ENCODE measurements at places on chromosomes 16 and 17.
A peak's percentile ranks its signal among the peaks of the same experiment; 100 is the strongest.

- DNase-seq: no peak
Observed at GRCh38 chr17:33689725-33690124, 396.6 kb upstream of the ASIC2 start.

DNA sequence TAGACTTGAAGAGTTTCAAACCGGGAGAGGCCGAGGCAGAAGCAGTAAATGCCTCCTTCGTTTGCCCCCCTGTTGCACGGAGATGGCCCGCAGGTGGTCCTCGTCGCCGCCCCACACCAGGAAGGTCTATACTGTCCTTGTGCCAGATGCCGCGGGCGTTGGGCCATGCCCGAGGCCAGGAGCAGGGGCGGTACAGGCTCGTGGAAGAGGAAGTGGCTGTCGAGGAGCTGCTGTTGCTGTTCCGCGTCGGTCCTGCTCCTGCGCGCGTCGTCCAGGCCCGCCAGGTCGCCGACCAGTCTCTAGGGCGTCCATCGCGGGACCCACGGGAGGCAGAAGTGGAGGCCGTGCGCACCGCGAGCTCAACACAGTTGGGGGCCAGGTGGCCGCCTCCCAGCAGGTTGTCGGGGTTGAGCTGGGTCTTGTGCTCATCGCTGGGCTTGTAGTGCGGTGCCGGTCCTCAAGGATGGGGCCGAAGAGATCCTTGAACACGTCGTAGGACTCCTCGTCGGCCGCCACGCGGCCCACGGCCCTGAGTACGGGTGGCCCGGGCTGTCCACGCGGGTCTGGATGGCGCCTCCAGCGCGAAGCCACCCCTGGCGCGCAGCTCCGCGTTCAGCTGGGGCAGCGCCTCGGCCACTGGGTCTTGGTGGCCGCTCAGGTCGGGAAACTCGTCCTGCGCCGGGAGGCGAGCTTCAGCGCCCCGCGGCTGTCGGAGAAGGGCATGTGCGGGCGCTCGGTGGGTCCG, 13.1 kb upstream of the C16orf87 start:
- no peak for DNase-seq

GRCh38 chr17:58583486-58583885, 69.0 kb upstream of the MTMR4 start:
- no peak for DNase-seq

DNA sequence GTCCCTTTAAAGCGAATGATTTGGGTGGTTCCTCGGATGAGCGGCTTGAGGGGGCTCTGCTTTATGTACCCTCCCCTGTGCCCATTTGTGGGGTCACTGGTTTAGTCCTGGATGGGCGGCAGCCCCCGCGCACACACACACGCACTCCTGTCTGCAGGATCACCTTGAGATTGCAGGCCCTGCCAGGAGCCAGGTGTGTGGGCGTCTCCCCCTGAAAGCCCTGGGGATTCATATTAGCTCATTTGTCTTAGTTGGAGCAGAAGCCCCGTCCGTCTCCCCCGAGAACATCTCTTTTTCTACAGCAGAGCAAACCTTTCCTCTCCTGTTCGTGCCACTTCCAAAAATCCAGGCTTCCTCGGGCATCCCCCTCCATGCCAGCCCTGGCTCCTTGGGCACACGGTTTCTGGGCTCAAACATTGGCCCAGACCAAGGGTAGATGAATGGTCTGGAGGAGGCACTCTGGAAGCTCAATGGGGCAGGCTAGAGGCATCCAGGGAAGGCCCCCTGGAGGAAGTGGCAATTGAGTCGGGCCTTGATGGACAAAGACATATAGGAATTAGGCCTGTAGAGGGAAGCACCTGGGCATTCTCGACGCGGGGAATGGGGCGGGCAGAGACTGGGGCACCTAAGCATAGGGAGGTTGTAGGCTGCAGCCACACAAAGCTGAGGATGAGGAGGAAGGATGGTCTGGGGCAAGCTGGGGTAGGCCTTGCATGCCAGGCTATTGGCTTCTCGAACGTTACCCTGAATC, 218.5 kb upstream of the GSE1 start:
- DNase-seq: peak; percentile 46

GRCh38 chr17:51434434-51435170, 174.3 kb downstream of the UTP18 start:
- no peak for DNase-seq

DNA sequence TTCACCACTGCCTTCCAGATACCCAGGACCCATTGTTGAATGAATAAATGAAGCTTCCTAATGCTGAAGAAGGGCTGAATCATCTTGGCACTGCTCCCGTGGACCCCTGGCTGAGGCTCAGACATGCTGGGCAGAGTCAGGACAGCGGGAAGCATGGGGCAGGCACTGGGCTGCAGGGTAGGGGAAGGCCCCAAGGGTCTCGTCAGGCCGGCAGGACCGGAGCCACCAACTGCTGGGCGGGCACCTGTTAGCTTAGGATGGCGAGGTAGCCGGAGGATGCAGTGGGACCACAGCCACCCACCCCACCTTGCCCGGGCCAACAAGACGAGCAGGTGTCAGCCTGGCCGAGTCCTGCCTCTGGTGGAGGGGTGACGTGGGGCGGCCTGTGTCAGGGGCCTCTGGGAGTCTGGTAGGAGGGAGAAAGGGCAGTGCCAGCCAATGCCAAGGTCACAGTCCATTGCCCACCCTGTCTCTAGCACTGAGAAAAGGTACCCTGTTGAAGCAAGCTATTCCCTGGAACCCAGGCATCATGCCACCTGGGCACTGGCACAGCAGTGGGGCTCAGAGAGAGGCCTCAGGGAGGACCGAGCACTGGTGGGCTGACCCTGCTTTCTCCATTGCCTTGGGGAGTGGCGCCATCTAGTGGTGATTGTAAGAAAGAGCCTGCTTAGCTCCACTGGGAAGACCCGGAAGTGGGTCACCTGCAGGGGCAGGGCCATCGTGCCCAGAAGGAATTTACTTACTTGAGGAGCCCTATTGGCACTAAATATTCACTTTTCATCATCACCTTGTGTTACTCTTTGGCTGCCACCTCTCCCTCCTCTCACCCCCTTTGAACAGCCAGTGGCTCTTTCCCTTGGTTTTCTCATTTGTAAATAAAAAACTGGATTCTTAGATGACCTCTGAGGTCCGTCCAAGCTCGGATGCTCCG, 3.0 kb upstream of the DLX3 start:
- DNase-seq: peak; percentile 65

- no peak for DNase-seq
Observed at GRCh38 chr16:88461331-88462269, 8.5 kb downstream of the ZFPM1 start.

DNA sequence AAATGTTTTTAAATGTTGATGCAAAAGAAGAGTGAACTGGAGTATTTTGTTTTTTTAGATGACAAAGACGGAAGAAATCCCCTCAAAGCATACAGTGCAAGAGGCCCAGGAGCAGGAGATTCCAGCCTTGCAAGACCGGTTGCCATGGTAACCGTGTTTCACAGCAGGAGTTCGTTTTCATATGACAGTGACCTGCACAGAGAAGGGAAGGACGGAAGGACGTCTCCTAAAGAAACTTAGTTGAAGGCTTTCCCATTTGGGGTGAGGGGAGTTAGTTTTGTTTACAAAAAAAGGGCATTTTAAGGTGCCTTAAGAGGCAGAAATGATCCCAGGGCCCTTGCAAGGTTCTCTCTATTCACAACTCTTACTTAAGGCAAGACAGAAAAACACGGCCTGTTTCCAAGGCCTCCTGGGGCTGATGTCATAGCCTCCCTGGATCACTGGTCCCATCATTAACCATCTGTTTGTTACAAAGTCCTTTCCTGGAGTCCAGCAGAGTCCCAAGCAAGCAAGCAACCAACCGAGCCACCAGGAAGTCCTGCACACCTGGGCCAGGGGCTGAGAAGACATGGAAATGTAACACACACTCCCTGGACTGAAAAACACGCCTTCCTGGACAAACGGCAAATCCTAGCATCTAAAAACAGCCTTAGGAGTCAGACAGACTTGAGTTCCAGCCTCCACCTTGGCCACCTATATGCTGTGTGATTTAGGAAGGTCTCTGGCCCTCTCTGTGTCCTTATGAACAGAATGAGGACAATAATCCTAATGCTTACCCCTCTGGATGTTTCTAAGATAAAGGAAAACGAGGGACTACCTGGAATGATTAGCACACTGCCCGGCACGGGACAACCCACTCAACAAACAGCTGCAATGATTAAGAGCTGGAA, 30.3 kb upstream of the RPH3AL start:
- DNase-seq: no peak

DNA sequence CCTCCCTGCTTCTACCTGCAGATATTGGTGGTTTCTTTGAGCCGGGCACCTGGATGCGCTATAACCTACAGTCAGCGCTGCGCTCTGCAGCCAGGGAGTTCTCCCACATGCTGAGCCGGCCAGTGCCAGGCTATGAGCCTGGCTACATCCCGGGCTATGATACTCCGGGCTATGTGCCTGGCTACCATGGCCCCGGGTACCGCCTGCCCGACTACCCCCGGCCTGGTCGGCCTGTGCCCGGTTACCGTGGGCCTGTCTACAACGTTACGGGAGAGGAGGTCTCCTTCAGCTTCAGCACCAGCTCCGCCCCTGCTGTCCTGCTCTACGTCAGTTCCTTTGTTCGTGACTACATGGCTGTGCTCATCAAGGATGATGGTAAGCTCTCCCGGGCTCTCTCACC, 13.2 kb downstream of the CNTNAP1 start:
- no peak for DNase-seq

DNA sequence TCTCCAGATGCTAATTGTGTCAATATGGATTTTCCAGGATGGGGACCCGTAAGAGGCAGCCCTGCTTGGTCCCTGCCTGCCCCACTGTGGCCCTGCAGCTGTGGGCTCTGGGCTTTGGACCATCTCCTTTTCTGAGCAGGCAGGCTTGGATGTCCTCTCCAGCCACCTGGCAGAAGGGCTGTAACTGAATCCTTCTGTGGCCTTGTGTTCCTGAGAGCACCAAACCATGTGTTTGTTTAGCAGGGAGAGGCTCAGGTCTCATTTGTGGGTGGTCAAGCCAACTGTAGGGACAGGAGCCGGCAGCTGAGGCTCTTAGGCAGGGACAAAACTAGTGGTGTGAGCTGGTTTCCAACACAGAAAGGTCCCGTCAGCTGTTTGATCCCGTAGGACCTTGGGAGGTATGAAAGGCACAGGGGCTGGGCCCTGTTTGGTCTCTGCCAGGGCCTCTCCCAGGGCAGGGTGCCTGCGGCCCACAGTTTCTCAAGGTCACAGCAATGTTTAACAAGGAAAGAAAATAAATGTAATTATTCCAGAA, 18.5 kb downstream of the SEC14L5 start:
- no peak for DNase-seq

- no peak for DNase-seq
Observed at GRCh38 chr16:11361701-11362451, 16.6 kb downstream of the RMI2 start.

DNA sequence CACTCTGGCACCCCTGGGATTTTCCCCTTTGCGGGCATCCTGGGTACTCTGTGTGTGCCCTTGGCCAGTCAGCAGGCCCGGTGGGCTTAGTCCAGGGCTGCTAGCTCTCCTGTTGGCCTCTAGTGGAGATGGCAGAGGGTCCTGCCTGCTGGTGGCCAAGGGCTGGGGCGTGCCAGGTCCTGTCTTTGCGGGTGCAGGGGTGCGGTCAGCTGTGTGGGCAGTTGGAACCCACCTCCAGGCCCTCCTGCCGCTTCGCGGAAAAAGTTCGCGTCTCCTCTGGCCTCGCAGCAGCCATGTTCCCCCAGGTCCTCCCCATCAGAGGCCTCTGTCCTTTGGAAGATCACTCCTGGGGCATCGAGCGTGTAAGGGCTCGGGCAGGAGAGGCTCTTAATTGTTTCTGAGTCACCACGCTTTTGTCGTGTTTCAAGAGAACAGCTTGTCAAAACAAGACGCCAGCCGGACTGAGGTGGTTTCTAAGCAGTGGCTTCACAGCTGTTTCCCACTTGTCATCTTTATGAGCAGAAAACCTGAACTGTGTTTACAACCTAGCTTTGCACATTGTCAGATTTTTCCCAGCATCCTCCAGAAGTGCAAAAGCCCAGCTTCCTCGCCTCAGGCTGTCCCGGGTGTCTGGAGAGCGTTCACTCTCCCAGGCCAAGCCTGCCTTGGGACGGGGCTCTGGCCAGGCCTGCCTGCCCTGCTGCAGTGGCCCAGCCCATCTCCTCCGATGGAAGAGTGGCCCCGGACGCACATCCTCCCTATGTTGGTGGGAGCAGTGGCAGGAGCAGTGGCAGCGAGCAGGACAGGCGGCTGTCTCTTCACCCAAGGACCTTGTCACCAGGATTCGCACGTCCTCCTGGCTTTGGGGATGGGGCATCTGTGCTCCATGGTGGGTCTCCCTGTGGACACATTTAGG, 5.0 kb upstream of the DNASE1L2 start:
- DNase-seq: no peak

DNA sequence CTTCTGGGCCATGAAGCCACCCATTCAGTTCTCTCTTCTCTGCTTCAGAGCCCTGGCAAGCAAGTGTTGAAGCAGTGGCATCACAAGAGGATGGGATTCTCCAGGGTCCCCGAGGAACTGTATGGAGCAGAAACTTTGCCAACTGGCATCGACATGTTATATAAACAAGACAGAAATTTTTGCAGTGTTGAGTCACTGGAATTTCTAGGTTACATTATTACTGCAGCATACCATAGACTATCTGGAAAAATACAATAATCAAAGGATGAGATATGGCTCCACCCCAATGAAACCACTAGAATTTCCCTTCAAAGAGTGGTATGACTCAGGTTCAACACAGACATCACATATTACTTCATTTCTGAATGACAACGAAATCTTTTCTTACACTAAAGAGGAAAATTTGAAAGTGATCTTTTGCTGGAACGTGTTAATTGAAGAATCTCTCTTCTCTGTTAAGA, 343.0 kb upstream of the DYNLRB2 start:
- DNase-seq: no peak

DNA sequence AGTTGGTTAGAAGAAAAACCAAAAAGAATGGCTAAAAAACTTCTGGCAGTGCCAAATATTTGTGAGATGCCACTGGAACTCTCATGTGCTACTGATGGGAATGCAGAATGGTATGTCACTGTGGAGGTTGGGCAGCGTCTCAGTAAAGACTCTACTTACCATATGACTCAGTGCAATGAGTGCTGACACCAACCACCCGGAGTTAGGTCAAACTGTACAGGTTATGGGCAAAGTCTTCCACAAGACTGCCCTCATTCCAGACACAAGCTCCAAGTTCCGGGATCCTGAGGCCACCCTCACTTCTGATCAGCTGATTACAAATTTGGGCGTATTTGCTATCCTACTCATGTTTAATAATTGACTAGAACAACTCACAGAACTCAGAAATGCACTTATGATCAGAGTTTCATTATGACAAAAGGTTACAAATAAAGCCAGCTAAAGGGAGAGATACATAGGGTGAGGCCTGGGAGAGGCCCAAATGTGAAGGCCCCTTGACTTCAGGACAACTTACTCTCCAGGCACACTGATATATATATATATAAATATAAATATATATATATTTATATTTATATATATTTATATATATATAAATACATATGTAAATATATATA, 114.9 kb downstream of the TRIM37 start:
- no peak for DNase-seq

- no peak for DNase-seq
Observed at GRCh38 chr17:67058036-67058435, 13.7 kb downstream of the CACNG1 start.

- no peak for DNase-seq
Observed at GRCh38 chr16:55949518-55949917, 74.3 kb upstream of the CES5A start.

- DNase-seq: no peak
Observed at GRCh38 chr16:30551781-30552180, 6.4 kb downstream of the ZNF764 start.
